ENCODE measurements at places on chromosomes 3 and 15. TPM values are rescaled to one million over a fixed set of nuclear protein-coding genes. Genes with fewer than 3 reads are reported as not detected.

NR1I2 gene
- 0.17 TPM for total RNA-seq

DNA sequence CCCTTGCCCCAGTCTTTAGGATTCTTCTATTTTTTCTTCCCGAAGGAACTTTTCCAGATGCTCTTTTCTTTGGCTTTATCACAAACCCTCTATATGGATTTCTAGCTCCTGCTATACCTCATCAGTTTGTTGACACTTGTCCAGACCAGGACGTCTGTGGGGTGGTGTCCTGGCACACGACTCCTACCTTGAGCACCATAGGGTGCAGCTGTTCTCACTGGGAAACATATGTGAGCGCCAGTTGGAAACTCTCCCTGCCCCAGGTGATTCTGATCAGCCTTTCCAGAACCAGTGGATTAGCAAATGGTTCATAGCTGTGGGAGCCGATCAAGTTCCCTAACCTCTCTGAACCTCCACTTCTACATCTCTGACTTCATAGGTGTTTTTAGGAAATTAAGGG is 40.6 kb upstream of the USP3 start:
- no peak for DNase-seq

DNA sequence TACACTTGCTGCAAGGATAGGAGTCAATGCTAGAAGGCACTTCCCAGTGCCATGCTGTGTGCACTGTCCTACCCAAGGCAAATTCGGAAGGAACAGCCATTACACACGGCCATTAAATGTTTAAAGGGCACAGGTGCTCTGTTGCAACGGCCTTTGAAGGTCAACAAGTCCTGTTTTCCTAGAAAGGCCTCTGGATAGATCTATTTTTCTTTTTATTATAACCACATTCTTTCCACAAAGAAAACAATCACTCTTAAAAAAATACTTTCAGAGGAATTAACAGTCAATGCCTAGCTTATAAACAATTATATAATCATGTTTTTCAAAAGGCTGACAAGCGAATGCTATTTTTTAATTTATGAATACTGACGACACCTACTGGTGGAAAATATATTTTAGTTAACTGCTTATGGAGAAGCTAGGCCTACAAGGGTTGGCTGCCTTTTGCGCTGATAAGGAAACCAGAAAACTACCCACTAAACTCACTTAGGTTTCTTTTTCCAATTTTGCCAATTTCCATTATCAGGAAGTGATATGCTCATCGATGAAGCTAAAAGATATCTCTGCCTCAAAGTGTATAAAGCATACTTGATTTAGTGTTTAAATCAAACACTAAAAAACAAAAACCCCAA is 2.4 kb downstream of the ARHGEF3 start:
- DNase-seq, result peak; percentile 22

GRCh38 chr3:107117922-107118536 is 259.2 kb upstream of the CCDC54 start:
- peak; percentile 8 for DNase-seq

DNA sequence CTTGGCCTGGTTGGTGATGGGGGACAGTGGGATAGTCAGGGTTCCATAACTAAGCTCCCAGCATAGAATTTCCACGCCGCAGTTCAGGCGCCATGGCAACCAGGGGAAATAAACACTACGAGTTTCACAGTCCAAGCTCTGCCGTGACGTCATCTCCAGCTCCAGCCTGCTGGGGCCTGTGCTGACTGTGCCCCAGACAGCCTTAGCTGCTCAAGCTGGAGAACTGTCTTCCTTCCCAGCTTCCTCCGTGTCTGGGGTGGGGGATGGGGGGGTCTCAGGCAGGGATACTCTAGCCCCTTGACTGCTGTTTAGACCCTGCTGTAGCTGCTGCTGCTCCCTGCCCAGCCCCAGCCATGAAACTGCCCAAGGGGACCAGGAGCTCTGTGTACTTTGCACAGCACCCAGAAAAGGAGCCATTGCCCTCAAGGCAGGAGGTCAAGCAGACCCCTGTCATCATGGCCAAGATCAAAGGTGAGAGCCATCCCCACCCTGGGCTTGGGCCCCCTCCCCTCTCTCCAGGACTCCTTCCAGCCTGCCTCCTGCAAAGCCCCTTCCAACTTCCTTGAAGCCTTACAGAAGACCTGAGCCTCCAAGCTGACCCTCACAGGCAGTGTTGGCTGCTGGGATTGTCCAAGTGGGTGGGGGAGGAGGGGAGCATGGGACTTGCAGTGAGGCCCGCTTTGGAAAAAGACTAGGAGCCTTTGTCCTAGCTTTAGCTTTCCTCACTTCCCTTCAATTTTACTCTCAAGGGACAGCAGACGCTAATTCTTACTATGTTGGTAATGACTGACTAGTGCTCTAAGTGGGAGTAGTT is 11.4 kb upstream of the CSPG4 start:
- DNase-seq, result peak; percentile 31

DNA sequence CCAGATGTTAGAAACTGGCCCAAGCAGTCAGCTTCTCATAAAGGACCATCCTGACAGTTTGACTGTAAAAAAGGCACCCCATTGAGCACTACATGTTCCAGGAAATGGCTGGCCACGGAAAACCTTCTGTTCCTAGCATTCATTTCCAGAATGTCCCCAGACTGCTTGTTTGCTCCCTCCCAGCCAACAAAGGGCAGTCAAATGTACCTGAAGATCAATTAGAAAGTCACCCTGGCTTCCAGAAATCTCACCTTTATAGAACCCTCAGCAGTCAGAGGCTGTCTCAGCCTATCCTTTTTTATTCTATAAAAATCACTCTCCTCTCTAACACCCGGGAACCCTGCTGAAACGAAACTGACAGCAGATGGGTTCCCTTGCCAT is 784 bp upstream of the SAMMSON start:
- no peak for DNase-seq

DNA sequence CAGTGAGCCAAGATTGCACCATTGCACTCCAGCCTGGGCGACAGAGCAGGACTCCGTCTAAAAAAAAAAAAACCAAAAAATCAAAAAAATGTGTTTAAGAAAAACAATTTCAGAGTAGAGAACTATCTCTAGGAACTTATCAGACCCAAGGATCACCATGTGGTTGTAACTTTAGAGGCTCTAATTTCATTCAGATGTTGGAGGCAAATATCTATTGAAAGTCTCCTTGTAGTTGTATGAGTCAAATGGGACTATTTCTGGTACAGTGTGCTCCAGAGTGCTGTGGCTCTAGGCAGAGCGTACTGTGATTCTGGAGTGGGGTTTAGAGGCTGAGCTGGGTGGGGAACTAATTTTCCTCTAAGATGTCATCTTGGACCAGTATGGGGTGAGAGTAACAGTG is 398.7 kb downstream of the SHQ1 start:
- DNase-seq, result no peak

DNA sequence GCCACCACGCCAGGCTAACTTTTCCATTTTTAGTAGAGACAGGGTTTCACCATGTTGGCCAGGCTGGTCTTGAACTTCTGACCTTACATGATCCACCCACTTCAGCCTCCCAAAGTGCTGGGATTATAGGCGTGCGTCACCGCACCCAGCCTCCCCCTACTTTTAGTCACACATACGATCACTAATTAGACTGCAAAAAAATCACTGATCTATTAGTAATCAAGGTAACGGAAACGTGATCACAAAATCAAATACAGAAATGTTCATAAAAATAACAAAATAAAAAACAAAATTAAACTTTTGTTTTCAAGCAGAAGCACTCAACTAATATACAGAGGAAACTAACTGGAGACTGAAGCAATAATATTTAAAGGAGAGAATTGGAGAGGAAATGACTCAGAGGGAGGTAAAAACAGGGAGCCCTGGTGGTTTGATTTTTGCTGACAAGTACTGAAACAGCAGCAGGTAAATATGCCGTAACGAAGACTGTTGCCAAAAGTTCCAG is 4.6 kb downstream of the WDR53 start:
- DNase-seq, result peak; percentile 31

- DNase-seq, result peak; percentile 70
Measured at GRCh38 chr3:50336452-50337174, 4.0 kb downstream of the RASSF1 start.

- DNase-seq, result no peak
Measured at GRCh38 chr3:36874424-36874823, 70.4 kb downstream of the TRANK1 start.

GRCh38 chr3:138694287-138695007 is 85.9 kb downstream of the FAIM start:
- DNase-seq, result no peak

TMOD3 gene
- 55.1 TPM for total RNA-seq

DNA sequence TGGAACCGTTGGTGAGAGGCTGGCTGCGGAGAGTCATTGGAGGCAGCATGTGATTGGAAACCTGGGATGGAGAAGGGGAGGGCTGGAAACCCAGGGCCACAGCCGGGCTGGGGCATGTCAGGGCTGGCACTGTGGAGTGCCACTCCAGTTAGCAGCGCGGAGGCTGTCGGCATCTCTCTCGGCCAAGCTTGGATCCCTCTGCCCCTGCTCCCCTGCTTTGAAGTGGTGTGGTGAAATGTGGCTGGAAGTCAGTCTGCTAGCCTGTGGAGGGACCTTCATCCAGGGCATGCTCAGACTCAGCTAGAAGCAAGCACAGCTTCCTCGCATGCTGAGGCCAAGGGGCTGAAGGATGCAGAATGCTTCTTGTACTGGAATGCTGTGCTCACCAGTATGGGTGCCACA is 13.5 kb downstream of the SLCO3A1 start:
- no peak for DNase-seq

MAGI1 gene
- 0.67 TPM for total RNA-seq

DNA sequence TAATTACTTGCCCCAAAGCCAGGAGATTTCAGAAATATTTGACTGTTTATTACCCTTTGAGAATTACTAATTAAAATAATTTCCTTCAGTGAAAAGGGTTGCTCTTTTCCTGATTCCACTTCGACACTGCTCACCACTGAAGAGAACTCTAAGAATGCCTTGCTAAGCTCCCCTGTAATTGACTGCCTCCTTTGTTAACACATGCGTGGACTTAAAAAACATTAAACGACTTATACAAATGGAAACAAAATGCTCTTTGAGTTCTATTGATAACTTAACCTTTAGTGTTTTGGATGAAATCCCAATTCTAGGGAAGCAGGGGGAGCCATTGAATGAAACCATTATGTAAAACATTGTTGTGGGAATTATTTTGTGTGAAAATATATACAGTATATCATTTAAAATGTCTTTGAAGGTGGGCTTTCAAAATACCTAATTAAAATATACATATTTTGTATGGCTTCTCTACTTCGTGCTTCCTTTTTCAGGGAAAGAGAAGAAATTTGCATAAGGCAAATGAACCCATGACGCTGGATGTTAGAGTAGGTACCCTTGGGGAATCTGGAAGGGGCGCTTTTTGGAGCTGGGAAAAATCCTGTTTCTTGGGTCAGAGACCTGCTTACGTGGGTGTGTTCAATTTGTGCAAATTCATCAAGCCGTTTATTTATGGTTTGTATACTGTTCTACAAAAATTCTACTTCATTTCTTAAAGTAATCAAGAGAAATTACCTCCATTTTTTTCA is 64.2 kb downstream of the WWTR1 start:
- DNase-seq, result no peak

AADACL2 gene
- total RNA-seq, result not detected

PPARG gene
- 1.4 TPM for total RNA-seq

DNA sequence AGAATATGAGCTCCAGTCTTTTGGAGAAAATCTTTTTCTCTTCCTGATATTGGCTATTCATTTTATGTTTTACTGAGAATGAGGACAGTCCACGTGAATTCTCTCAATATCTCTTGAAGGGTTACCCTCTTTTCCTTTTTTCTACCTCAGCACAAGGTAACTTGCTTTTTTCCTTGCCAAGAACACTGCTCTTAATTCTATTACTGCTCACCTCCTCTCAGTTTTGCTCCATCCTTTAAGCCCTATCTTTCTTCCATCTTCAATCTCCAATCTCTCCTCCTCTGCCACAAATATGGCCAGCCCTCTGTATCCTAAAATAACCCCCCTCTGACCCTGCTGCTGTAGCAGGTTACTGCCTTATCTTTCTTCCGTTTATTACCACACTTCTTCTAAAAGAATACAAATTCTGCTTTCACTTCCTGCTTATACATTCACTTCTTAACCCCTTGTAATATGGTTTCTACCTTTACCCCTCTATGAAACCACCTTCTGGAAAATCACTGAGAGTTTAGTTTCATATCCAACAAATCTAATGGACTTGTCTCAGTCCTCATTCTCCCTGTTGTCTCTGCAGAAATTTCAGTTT is 89.0 kb downstream of the NFKBIZ start:
- no peak for DNase-seq

LSAMP gene
- not detected for total RNA-seq

GRCh38 chr15:57307527-57308169 is 68.7 kb upstream of the CGNL1 start:
- no peak for DNase-seq

VWA5B2 gene
- total RNA-seq, result not detected

PIK3CA gene
- total RNA-seq, result 25.6 TPM

ADCY5 gene
- total RNA-seq, result not detected

GRCh38 chr3:188026191-188026968 is 127.6 kb upstream of the LPP start:
- no peak for DNase-seq

SPATA12 gene
- not detected for total RNA-seq

DNA sequence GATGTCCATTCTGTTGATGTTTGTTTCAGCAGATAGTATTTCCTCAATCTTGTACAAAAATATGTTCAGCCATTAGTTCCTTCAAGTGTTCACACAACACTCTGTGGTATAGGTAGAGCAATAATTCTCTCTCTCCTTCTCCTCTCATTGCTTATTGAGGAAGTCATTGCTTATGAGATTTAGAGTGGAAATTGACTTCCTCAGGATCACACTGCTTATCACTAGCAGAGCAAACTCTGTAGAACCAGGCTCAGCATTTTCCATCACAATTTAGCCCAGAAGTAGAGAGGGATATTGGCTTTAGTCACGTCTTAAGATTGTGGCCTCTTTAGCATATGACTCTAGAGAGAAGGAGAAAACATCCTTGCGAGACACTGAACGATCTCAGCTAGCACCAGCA is 31.2 kb downstream of the RAB11A start:
- no peak for DNase-seq

- no peak for DNase-seq
Measured at GRCh38 chr3:89340408-89340807, 233.0 kb downstream of the EPHA3 start.

GRCh38 chr3:171653701-171654100 is 156.6 kb downstream of the PLD1 start:
- no peak for DNase-seq

DNA sequence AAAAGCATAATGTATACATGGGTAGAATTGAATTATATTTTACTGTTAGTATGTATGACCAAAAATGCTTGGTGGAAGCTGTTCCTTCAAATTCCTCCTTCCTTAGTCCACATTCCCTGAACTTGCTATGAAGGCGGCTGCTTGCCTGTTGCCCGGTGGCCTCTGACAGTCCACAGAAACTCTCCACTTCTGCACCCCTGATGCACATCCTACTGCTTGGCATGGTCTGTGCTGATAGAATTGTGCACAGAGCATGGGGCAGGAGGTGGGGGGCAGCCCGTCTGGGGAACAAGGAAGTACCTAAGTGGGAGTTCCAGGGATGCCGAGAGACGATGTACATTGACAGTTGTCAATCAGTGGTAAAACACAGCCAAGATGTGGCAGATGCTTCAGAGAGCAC is 33.7 kb upstream of the GABRB3 start:
- DNase-seq, result no peak

GRCh38 chr3:197912741-197913476 is 37.1 kb upstream of the RPL35A start:
- DNase-seq, result no peak

SCAMP5 gene
- total RNA-seq, result 1.2 TPM
